ENCODE measurements at places on chromosomes 13 and 19. TPM values are rescaled to one million over a fixed set of nuclear protein-coding genes. Genes with fewer than 3 reads are reported as not detected.

The FREM2 gene
- total RNA-seq = 3.5 TPM

The ZNF90 gene
- total RNA-seq = not detected

The CKM gene
- total RNA-seq = not detected

The IFNL1 gene
- not detected for total RNA-seq

The SYDE1 gene
- total RNA-seq = not detected

The RAB3D gene
- 20.5 TPM for total RNA-seq

DNA sequence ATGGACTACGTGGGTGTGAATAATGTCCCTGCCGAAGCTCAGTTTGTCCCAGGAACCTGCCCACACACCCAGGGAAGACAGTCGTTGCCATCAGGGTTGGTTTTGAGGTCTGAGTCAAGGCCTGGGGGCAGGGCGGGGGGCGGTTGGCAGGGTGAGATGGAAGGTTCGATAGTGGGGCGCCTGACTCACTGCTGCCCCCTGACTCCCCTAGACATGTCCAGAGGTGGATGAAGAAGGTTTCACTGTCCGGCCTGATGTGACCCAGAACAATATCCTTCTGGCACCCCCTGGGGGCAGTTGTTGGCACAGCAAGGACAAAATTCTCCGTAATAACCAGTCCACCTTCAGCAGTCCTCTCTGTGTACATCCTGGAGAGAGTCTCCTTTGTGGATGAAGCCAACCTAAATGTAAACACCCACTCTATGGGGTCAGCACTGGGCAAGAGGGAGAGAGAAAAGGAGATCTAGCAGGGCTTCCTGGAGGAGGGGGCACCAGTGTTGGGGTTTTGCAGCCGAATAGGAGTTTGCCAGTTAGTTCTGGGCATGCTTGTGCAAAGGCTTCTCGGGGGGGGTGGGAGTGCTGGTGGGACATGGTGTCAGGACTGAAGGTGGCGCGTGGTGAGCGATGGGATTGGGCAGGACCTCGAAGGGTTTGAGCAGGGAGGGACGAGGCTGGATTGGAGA is 19.6 kb upstream of the B3GNT3 start:
- DNase-seq = peak; percentile 77

- DNase-seq = no peak
These were observed 61.8 kb downstream of the PEX11G start for GRCh38 chr19:7426986-7427385.

- no peak for DNase-seq
These were observed 64.3 kb downstream of the ZNF66 start for GRCh38 chr19:20840371-20840770.

DNA sequence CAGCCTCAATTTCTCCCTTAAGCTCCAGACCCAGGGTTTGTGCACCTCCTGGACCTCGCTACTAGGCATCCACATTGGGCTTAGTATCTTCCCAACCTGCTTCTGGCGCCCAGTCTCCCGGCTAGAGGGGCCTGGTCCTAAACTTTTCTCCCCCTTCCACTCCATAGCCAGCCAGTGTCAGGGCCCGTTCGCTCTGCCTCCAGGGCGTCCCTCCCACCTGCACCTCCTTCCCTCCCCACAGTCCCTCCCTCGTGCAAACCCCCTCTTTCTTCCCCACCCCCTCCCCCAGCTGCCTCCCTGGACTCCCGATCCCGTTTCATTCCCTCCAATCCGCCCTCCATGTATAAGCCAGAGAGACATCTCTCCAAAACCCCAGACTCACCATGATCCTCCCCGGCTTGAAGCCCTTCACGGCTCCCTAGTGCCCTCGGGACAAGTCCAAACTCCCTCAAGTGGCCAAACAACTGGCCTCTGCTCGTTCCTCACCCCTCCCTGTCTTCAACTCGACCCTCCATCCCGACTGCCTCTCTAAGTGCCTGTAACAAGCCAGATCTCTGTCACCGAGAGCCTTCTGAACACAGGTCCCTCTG is 997 bp upstream of the SAMD4B start:
- no peak for DNase-seq

DNA sequence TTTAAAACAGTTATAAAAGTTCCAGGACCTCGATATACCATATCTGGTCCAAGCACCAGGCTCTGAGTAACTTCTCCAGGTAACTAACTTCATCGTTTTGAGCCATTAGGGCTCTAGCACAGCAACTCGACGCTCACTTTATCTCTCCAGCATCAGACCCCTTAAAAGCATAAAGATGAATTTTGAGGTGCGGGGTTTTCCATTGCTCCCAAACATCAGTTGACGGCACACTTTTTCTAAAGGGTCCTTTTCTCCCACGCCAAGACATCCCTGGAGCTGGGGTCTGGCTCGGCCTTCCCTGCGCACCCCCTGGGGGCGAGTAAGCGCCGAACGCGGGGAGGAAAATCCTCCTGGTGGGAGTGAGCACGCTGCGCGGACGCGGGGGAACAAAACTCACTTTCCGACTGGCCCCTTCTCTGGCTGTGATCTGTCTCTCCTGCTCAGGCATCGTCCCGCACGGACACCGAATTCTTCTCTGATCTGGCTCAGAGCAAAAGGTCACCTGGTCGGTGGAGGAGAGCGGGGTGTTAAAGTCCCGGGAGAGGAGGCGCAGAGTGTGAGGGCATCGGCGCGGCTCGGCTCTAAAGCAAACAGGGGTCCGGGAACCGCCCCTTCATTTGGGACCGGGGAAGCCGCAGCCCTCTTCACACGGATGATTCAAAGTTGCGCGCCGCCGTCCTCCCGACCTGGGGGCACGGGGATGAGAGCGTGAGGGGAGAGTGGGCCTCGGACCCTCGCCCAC is at the start of gene ATP7B:
TSS of gene ATP7B (minus strand) at position 561 of the 742 bp plus-strand sequence. CDS start at position 448, 113 bp downstream.
- no peak for DNase-seq

DNA sequence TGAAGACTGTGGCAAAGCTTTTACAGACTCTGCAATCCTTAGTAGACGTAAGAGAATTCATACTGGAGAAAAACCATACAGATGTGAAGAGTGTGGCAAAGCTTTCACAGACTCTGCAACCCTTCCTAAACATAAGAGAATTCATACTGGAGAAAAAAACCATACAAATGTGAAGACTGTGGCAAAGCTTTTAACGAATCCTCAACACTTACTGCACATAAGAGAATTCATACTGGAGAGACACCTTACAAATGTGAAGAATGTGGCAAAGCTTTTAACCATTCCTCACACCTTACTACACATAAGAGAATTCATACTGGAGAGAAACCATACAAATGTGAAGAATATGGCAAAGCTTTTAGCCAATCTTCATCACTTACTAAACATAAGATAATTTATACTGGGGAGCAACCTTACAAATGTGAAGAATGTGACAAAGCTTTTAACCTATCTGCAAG is 50.1 kb upstream of the ZNF98 start:
- DNase-seq = no peak

GRCh38 chr13:30510091-30510490 is 44.4 kb upstream of the HMGB1 start:
- DNase-seq = no peak

- DNase-seq = no peak
These were observed 42.6 kb downstream of the KLF2 start for GRCh38 chr19:16367261-16367683.

DNA sequence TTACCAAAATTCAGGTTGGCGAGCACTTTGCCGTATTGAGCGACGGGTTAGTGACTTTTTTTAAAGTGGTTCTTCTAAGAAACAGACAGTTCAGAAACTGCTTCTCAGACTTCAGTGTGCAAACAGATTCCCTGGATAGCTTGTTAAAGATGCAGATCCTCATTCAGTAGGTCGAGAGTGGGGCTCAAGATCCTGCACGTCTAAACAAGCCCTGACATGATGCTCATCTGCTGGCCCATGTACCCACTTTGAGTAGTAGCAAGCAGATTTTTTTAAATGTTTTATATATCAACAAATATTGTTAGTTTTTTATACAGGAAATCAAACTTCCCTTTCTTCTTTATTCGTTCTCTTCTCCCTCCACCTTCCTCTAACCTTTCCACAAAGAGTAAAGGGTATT is 7.3 kb downstream of the METTL21C start:
- no peak for DNase-seq

GRCh38 chr13:39783051-39783450 is 127.6 kb downstream of the COG6 start:
- no peak for DNase-seq

- DNase-seq = no peak
These were observed 8.8 kb downstream of the ZIC2 start for GRCh38 chr13:99990126-99990977.

- peak; percentile 74 for DNase-seq
These were observed at the start of gene USF2 for GRCh38 chr19:35268536-35269437. USF2 (plus strand) TSS chr19:35268962; CDS start chr19:35269102, 140 bp downstream.

DNA sequence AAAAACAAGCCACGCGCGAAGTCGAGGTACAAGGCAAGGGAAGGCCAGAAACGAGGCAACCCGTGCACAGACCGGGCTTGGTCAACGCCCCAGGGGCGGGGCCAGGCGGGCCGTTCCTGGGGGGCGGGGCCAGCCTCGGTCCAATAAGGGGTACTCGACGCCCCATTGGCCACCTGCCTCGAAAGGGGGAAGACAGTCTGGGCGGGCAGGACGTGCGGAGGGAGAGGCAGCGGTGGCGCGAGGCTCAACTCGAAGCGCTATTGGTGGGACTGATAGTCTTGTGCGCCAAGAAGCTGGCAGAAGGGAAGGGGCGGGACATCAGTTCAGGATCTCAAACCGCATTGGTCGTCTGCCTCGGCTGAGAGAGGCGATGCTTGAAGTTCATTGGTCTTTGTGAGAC is at the start of gene LYPD4:
TSS of gene LYPD4 (minus strand) at position 83 of the 400 bp plus-strand sequence. CDS start 5,398 bp downstream, outside the sequence.
- no peak for DNase-seq

DNA sequence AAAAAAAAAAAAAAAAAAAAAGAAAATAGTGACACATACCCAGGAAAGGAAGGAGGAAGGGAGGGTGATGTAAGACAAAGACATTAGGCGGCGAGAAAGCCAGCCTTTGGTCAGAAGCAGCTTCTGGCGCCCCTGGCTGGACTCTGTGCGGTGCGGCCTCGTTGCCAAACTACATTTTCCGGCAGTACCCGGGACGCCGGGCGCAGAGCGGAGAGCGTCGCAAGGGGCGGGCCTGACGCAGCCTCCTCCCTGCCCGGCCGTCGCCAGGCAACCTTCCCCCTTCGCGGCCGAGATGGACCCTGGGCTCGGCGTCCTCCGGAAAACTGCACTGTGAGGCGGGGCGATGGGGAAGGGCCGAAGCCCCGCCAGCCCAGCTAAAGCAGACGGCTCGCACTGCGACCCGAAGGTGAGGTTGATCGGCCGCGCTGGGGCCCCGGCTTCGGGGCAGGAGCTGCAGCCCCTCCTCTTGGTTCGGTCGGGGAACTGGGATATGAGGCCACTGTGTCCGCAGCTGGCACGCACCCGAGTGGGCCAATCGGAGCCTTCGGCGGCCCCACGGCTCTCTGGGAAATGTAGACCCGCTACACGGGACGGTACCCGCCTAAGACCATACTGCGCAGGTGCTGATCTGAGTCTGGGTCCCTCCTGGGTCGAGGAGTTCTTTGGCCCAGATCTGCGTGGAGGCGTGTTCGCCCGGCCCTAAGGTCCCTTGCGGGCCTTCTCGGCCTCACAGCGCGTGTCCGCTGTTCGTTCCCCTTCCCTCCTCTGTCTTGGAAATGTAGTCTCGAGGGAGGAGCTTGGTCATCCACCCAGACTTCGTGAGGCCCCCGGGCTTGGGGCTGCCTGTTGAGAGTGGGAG is 2.3 kb upstream of the MZF1 start:
- peak; percentile 98 for DNase-seq

DNA sequence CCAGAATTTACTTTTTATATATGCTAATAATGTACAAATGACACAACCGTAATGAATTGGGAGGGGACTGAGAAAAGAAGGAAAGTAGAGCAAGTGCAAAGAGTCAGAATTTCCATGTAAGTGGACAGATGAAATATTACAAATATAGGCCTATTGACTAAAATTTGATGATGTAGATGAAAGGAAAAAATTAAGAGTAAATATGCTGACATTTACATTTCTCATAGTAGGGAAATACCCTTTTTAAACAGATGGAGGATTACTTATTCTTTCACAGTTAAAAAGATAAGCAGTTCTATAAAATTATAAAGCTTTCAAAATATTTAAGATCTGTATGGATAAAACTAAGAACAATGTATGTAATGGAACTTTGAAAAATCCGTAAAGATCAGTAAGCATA is 185.4 kb downstream of the NBEA start:
- no peak for DNase-seq

DNA sequence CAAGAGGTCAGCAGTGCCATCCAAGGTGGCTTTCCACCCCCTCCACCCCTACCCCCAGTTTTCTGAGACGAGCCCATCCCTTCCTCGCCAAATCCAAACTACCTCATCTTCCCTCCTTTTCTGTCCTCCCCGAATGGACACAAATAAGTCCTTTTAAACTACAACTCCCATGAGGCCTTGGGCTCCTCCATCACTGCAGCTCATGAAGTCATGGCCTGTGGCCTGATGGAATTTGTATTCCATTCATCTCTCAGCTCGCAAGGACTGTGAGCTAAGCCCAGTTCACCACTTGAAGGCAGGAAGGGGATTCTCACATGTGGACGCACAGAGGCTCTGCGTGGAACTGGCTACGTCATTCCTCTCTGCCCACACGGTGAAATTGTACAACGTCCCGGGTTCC is 12.5 kb downstream of the PTPRH start:
- peak; percentile 51 for DNase-seq

DNA sequence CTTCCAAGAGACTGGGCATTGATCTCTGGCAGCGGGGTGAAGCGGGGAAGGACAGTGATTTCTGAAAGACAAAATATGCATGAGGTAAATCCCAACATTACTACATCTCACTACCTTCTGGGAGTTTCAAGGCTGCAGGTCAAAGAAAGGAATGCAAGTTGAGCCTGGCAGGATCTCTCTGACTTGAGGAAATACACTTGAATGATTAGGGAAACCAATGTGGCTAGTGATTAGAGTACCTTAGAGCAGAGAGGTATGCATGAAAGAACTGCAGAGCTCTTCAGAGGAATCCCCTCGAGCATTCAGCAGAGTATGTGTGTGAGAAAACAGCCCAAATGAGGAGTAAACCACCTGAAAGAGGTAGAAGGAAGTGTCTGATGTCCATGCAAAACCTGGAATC is 2874.1 kb upstream of the PCDH20 start:
- DNase-seq = no peak

- peak; percentile 61 for DNase-seq
These were observed 218.7 kb downstream of the KCTD12 start for GRCh38 chr13:76667551-76667950.

DNA sequence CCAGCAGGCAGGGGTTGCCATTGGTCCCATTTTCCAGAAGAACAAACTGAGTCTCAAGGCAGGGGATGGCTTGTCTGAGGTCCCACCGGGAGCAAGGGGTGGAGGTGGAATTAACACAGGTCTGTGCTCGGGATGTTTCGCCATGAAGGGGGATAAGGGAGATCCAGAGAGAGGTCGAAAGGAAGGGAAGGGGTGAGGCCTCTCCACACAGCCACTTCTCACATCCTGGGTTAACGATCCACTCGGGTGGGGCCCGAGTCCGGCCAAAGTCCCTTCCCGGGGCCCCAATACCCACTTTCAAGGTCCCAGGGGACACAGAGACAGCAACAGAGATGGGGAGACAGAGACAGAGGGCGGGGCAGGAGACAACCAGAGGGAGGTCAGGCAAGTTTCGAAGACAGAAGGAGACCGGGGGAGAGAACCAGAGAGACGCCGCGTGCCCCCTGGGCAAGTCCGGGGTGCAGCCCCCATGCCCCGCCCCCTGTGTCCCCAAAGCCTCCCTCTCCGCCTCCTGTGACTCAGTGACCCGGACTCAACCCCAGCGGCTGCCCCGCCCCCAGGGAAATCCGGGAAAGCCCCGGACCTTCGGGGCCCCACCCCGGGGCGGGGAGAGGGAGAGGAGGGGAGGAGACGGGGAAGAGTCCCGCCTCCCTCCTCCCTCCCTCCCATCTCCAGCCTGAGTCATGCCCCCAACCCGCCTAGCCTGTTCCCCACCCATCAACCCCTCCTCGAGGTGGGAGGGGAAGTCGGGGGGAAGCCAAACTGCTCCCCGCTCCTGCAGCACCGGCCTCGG is 1.4 kb upstream of the BCL3 start:
- DNase-seq = peak; percentile 99

GRCh38 chr13:40983259-40983658 is 35.9 kb downstream of the ELF1 start:
- no peak for DNase-seq

Data from HT-29 (cell line).